ENCODE measurements at places on chromosomes 16 and 17. TPM values are rescaled to one million over a fixed set of nuclear protein-coding genes. Genes with fewer than 3 reads are reported as not detected.

GRCh38 chr16:80759419-80760162, 44.8 kb downstream of the CDYL2 start:
- no peak overlapping the region for H3K27ac ChIP-seq
- DNase-seq: no peak
- no peaks in the 10 kb centered on the region for H3K27me3 ChIP-seq
- no peaks in the 10 kb centered on the region for H3K4me1 ChIP-seq
- no peak overlapping the region for H3K4me3 ChIP-seq

DNA sequence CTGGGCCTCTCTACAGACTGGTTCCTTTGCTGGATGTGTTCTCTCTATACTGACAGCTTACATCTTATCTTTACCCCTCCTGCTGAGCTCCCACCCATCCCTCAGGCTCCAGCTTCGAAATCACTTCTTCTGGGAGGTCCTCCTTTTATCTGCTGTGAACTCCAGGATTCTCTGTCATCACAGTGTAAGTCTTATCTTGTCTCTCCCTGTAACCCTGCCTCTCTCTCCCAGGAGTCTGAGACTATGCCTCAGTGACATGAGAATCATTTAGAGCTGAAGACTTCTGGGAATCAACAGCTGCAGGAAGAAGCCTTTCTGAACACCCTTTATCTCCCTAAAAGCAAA, 148.1 kb upstream of the HS3ST3A1 start:
- no peaks in the 10 kb centered on the region for H3K4me1 ChIP-seq
- H3K4me3 ChIP-seq: no peak overlapping the region
- no peak for DNase-seq
- H3K27ac ChIP-seq: no peak overlapping the region

DNA sequence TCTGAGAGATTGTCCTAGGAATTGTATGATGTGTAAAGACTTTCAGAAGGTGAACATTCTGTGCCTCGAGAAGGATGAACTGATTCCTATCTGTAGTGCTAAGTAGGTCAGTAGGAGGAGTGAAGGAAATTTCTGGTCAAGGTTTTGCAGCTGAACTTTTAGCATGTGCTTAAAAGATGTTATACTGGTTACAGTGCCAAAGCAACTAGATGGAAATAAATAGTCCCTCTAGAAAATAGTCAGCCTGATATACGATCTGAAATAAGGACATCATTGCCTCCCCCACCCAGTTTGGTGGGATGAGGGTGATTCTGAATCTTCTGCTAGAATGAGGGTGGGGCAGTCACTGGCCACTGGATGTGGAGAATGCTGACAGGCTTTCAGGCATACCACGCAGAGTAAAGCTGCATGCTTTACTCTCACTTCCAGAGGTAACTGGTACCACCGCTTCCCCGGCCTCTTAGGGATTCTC, 57.2 kb upstream of the VPS4A start:
- H3K4me3 ChIP-seq: no peak overlapping the region
- no peak overlapping the region for H3K27ac ChIP-seq
- no peaks in the 10 kb centered on the region for H3K27me3 ChIP-seq
- DNase-seq: no peak
- H3K36me3 ChIP-seq: no peaks in the 10 kb centered on the region
- peaks cover 5% of the 10 kb centered on the region for H3K4me1 ChIP-seq

DNA sequence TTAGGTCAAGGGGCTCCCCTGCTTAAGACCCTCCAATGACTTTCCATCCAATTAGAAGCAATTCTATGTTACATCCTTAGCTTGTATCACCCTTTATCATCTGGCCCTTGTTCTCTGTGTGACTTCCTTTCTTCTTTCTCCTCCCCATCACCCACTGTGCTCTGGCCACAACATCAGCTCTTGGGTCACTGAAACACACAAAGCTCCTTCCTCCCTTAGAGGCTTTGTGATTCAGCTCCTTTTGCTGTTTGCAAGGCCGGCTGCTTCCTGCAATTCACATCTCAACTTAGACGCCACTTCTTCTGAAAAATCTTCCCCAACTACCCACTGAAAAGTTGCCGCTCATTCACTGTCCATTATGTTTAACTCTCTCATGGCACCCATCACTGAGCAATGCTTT, 130.9 kb upstream of the CACNG3 start:
- no peaks in the 10 kb centered on the region for H3K4me1 ChIP-seq
- H3K36me3 ChIP-seq: no peaks in the 10 kb centered on the region
- H3K27me3 ChIP-seq: no peaks in the 10 kb centered on the region

DNA sequence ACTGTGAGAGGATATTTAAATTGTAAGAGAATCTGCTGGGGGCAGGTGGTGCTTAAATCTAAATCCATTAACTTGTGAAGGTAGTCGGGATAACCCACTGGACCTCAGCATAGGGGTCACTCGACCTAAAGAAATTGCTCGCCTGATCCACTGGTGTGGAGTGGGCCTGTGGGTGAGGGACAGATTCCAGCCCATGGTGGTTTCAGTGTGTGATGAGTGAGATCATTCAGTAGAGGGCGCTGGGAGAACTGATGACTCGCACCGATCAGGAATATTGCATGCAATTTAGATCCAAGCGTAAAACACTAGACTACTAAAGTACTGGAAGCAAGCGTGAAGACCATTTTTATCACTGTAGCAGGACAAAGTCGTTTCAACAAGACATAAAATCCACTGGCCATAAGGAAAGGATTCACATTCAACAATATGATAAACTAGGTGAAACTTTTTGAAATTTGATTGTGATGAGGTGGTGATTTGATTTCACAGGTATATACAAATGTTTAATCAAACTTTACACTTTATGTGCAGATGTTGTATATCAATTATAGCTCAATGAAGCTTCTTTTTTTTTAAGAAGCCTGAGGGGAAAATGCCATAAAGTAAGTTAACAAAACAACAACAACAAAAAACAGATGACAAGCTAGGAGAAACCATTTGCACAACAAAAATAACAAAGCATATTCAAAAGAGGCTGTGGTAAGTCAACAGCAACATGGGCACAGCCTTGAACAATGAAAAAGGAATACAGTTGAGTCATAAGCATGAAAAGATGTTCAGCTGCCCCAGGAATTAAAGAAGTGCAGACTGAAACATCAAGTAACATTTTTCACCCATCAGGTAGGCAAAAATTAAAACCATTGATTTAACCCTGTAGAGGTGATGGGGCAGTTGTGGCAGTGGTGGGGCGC, 7.5 kb upstream of the TMEM170A start:
- no peaks in the 10 kb centered on the region for H3K36me3 ChIP-seq
- no peak for DNase-seq
- no peaks in the 10 kb centered on the region for H3K4me1 ChIP-seq
- no peak overlapping the region for H3K27ac ChIP-seq
- H3K4me3 ChIP-seq: no peak overlapping the region

GRCh38 chr16:85869206-85869605, 29.8 kb upstream of the IRF8 start:
- H3K4me1 ChIP-seq: no peaks in the 10 kb centered on the region
- H3K36me3 ChIP-seq: no peaks in the 10 kb centered on the region
- no peaks in the 10 kb centered on the region for H3K27me3 ChIP-seq
- no peak overlapping the region for H3K4me3 ChIP-seq
- DNase-seq: no peak
- no peak overlapping the region for H3K27ac ChIP-seq

- H3K4me1 ChIP-seq: no peaks in the 10 kb centered on the region
- H3K4me3 ChIP-seq: no peak overlapping the region
- no peak overlapping the region for H3K27ac ChIP-seq
Measured at GRCh38 chr17:76336756-76337412, 16.8 kb downstream of the PRPSAP1 start.

DNA sequence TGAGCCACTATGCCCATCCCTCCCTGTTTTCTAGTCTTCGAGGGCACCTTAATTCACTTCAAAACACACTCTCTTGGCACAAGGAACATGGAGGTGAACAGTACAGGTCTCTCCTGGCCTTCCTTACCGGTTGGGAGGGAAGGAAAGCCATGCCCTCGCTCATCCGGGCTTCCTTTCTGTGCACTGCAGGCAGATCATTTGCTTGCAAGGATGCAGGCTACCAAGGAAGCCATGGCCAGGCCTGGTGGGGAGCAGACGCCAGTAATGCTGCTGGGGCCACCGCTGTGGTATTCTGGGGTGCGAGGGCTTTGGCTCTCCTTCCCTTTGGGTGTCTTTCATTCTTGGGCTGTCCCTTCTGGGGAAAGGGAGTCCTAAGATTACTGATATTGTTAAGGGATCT, 80.8 kb upstream of the DNAJA2 start:
- no peaks in the 10 kb centered on the region for H3K27me3 ChIP-seq
- H3K4me1 ChIP-seq: no peaks in the 10 kb centered on the region
- H3K36me3 ChIP-seq: no peaks in the 10 kb centered on the region
- H3K27ac ChIP-seq: no peak overlapping the region

- peaks cover 4% of the 10 kb centered on the region for H3K4me1 ChIP-seq
- peak; percentile 68 for DNase-seq
- H3K4me3 ChIP-seq: no peak overlapping the region
- no peaks in the 10 kb centered on the region for H3K27me3 ChIP-seq
Measured at GRCh38 chr16:17476414-17477259, 5.9 kb upstream of the XYLT1 start.

GRCh38 chr17:77233127-77233526, 92.4 kb downstream of the SEC14L1 start:
- no peak overlapping the region for H3K4me3 ChIP-seq
- no peaks in the 10 kb centered on the region for H3K27me3 ChIP-seq
- no peaks in the 10 kb centered on the region for H3K4me1 ChIP-seq
- H3K27ac ChIP-seq: no peak overlapping the region
- DNase-seq: no peak
- H3K36me3 ChIP-seq: no peaks in the 10 kb centered on the region

DNA sequence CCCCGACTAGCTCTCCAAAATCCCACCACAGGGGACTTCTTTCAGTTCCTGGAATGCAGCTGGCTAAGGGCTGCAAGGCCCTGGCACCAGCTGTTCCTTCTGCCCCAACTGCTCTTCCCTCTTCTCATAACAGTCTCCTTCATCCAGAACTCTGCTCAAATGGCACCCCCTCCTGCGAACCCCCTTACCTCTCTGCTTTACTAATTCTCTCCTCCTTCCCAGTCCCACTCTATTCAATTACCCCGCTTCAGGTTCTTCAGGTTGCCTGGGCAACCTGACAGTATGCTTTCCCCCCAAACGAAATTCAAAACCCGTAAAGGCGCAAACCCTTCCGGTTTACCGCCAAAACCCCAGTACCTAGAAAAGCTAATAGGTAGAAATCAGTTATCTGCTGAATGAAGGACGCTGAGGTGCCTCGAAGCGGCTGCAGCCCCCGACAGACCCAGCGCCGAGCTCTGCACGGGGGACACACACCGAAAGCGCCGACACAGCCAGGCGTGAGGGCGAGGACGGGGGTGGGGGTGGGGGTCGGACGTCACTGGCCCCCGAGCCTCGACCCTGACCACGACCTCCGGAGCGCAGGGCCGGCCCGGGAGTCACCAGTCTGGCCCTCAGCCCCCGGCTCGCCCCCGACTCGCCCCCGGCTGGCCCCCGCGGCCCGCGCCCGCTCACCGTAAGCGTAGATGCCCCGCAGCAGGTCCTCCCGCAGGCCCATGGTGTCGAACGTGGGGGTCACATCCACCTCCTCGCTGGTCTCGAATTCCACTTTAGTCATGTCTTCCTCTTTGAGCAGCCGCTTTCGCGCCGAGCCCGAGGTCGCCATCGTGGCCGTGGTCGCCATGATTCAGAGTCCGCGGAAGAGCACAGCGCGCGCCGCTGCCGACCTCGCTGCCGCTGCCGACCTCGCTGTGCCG, 550 bp downstream of the EIF4A3 start:
- peak overlapping the region; percentile 87 for H3K27ac ChIP-seq
- peak overlapping the region; percentile 66 for H3K4me3 ChIP-seq
- H3K36me3 ChIP-seq: peaks cover 19% of the 10 kb centered on the region
- DNase-seq: peak; percentile 62

DNA sequence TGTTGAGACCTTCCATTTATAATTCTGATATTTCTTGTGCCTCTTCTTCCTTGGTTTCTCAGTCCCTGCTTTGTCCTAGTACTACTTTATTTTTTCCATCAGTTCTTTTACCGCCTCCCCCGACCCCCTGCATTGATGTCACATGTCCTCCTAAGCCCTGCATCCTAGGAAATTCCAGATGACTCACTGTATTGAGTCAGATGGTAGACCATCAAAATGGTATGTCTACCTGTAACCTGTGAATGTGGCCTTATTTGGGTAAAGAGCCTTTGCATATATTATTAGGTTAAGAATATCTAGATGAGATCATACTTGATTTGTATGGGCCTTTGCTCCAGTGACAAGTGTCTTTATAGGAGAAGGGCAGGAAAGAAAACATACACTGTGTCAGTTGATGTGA, 515.3 kb upstream of the CA10 start:
- H3K27me3 ChIP-seq: no peaks in the 10 kb centered on the region
- H3K4me1 ChIP-seq: no peaks in the 10 kb centered on the region
- no peak overlapping the region for H3K27ac ChIP-seq
- H3K36me3 ChIP-seq: no peaks in the 10 kb centered on the region
- DNase-seq: no peak

GRCh38 chr17:29322363-29322762, 28.4 kb upstream of the NUFIP2 start:
- H3K4me1 ChIP-seq: no peaks in the 10 kb centered on the region
- no peaks in the 10 kb centered on the region for H3K27me3 ChIP-seq
- no peaks in the 10 kb centered on the region for H3K36me3 ChIP-seq
- no peak overlapping the region for H3K27ac ChIP-seq

KRT17 gene
- 11.1 TPM for total RNA-seq

TBC1D3G gene
- total RNA-seq: not detected

IGFALS gene
- 1.4 TPM for total RNA-seq

AIPL1 gene
- total RNA-seq: not detected
